Activated CD8-positive, alpha-beta memory T cell treated with anti-CD3 and anti-CD28 coated beads for 4 hours (primary cell): ENCODE measurements at places on chromosomes 7 and 10.
A peak's percentile ranks its signal among the peaks of the same experiment; 100 is the strongest.

DNA sequence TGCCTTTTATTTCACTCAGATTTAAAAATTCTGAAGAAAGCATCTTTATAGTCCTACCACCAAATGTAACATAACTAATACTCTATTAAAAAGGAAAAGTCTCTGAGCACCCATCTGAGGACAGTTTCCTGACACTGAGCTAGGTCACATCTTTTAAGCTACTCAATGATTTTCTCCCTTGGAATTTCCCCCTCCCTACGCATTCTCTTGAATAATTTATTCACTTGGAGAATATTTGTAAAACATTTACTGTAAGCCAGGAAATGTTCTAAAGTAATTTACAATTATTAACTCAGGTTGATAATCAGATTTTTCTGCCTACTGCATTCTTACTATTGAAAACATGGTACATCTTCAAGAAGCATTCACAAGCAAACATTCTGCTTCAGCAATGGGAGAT is 297.2 kb upstream of the VSTM2A start:
- no peak for DNase-seq

DNA sequence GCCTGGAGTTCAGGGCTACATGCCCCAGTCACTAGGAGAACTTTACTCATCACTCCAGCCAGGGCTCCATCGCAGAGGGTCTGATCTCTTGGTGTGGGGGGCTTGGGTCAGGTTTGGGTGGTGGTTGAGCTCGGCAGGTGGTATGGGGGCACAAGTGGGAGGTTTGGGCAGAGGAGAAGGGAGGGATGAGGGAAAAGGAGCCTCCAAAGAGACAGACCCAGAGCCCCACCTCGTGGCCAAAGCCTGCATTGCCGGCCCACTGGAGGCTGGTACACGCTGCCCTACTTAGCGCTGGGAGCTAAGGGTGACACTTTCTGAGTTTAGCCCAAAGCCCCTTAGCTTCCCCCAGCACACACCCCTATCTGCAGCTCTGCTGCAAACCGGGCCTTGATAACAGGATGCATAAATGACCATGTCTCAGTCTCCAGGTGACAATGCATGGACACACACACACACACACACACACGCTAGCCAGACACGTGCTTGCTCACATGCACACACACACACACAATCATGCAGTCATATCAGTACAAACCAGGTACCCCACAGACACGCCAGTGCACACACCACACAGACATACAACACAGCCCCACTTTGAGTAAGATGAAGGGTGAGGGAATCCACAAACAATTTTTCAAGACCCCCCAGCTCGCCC is 14.7 kb downstream of the LZTS2 start:
- peak; percentile 52 for DNase-seq

- no peak for DNase-seq
These were observed 208.3 kb downstream of the ZMYND11 start for GRCh38 chr10:343231-344220.

DNA sequence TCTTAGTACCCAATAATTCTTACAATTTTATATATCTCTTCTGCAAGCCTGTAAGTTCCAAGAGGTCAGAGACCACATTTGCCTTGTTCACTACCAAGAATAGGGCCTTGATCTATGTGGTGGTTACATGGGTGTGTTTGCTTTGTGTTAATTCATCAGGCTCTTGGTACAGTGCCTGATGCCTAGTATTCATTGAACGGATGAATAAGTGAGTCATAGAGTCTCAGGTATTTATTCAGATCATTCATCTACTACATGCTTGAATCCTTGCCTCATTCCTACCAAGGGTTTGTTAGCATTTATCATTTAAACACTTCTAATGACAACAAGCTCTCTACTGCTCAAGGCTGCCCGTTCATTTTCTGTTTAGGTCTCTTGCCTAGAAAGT is 11.3 kb upstream of the SGPL1 start:
- DNase-seq, result no peak

DNA sequence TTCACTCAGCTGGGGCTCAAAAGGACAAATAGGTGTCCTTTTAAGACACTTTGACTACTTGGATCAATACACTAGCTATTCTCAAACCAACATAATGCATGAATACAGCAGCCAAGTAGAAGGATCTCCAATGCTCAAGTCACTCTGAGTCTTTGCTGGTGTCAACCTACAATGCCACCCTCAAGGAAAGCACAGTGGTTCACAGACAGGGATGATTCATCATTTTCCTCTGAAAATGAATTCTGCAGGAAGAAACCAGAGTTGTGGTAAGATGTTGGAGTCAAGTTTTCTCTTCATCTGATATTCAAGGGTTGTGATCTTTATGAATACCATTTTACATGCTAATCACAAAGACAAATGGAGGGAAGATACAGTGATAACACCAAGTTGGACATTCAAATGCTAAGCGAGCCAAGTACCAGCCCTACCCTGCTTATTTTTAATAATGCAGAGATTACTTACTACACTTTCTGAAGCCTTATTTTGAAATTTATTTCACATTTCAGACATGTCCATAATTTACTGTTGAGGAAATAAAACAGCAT is 143.1 kb upstream of the FGFR2 start:
- DNase-seq, result no peak

DNA sequence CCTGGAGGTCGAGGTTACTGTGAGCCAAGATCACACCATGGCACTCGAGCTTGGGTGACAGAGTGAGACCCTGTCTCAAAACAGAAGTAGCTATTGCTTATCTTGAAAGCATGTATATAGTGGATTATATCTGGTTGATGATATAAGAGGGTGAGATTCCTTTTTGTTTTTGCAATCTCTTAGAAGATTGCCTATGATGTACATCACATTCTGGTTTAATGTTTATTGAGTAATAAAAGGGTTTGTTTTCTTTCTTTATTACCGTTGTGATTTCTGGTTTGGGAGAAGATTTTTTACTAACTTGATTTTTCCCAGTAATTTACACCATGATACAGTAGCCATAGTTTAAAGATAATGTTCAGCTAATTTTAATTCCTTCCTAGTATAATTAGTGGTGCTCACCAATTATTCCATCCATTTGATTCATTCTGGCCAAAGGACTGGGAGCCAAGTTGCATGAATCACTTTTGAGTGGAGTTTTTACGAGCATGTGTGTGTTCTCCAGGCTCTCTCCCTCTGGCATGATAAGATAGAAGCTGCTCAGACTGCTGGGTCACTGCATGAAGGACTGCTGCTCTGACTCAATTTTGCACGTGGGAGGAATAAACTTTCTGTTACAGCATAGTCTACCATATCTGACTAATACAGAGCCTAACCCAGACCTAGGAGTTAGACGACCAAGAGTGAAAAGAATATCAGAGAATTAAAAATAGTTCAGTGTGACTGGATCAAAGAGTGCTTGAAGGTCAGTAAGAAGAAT is 13.5 kb upstream of the TSPAN13 start:
- no peak for DNase-seq
